ENCODE measurements at places on chromosomes 2 and 18.
A peak's percentile ranks its signal among the peaks of the same experiment; 100 is the strongest.

DNA sequence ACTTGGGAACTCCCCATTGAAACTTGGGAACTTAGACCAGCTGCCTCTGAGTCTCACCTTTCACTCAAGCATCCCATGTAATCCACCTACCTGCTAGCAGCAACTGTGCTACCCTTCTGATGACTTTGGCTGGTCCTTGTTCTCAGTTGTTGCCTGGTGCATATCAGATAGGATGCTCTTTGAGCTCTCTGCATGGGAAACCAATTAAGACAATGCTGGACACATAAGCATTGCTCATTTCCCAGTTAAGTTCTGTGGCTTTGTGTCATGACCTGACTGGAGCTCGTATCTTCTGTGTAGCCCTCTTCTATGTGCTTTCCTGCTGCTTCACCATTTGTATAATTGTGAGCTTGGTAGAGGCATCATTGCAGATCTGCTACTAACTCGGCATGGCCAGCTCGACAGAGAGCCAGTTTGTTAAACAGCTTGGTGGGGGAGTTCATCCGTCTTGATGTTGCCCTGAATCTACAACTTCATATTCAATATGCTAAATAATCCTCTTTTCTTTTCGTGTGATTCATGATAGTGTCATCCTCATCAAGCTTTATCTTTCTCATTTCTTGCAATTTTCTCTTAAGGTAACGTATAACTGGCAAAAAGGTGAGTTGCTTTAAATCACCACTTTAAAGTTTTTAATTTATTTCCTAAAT lies 447.5 kb upstream of the SLC14A2 start:
- DNase-seq = no peak

- peak; percentile 17 for DNase-seq
Measured at GRCh38 chr2:139478165-139478914, 698.1 kb upstream of the NXPH2 start.

GRCh38 chr18:22285361-22286140 lies 116.2 kb downstream of the GATA6 start:
- no peak for DNase-seq

DNA sequence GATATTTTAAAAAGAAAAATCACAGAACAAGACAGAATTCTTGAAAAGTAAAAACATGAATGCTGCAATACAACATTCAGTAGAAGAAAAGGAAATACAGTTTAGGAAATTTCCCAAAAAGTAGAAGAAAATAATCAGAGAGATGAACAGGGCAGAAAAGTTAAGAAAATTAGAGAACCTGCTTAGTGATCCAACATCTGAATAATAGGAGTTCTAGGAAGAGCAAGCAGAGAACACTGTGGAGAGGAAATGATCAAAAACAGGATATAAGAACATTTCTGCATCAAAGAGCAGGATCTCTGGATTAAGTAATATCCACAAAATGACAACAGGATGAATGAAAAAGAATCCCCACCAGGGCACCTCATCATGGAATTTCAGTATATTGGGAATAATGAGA lies 8.8 kb upstream of the FHOD3 start:
- DNase-seq = no peak

- no peak for DNase-seq
Measured at GRCh38 chr2:201754717-201755415, 25.9 kb downstream of the ALS2 start.

DNA sequence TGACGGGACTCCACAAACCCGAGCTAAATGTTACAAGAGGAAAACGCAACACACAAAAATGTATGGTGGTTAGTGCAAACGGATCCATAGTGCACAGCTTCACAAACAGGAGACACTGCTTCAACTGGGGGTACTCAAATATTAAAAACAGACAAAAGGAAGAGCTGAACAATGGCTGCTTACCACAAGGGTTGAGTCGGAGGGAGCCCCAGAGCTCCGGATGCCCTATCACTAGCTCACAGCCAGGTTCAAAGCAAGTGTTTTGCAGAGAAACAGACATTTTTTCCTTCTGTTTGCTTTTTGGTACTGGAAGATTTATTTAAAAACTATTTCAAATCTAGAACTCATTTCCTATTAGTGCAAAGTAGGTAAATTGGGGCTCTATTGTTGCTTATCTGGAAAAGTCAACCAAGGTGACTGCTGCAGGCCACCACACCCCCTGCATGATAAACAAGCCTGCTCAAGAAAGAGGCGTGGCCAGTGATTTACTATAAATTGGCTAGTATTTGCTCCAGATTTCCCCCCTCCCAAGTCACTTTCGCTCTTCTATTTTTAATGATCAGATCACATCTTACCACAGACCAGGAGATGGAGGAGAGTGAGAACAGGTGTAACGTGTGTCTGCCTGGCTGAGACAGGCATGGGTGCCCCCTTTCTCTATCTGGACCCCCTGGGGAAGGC lies 46.5 kb downstream of the ZAP70 start:
- DNase-seq = no peak

- DNase-seq = no peak
Measured at GRCh38 chr18:44651478-44651877, 29.2 kb upstream of the SETBP1 start.

DNA sequence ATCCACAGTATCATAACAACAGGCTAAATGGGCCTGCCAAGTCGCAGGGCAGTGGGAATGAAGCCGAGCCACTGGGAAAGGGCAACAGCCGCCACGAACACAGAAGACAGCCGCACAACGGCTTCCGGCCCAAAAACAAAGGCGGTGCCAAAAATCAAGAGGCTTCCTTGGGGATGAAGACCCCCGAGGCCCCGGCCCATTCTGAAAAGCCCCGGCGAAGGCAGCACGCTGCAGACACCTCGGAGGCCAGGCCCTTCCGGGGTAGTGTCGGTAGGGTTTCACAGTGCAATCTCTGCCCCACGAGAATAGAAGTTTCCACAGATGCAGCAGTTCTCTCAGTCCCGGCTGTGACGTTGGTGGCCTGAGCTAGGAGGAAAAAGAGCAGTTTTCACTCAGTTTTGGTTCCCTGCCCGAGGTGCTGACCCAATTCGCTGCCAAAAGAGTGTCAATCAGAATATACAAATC lies 32.2 kb downstream of the KCTD18 start:
- DNase-seq = no peak

DNA sequence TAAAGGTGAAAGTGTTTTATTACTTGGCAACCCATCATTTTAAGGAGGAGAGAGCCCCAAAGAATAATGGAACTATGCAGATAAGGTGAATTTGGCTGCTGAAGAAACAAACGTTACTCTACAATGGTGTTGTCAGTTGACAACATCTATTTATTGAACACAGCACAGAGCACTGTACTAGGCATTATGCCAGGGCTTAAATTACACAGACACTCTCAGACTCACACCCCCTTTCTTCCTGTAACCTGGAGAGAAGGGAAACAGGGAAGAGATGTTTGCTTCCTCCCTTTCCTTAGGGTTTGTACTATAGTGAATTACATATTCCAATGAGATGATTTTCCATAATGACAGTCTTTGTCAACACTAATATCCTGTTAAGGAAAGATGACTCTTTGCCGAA lies 94.0 kb upstream of the ATP5MC3 start:
- DNase-seq = no peak

- DNase-seq = no peak
Measured at GRCh38 chr2:143575340-143575739, 446.1 kb downstream of the ARHGAP15 start.

- no peak for DNase-seq
Measured at GRCh38 chr2:238974081-238974480, 126.2 kb downstream of the TWIST2 start.

- no peak for DNase-seq
Measured at GRCh38 chr2:85983766-85984165, 95.0 kb upstream of the ST3GAL5 start.

DNA sequence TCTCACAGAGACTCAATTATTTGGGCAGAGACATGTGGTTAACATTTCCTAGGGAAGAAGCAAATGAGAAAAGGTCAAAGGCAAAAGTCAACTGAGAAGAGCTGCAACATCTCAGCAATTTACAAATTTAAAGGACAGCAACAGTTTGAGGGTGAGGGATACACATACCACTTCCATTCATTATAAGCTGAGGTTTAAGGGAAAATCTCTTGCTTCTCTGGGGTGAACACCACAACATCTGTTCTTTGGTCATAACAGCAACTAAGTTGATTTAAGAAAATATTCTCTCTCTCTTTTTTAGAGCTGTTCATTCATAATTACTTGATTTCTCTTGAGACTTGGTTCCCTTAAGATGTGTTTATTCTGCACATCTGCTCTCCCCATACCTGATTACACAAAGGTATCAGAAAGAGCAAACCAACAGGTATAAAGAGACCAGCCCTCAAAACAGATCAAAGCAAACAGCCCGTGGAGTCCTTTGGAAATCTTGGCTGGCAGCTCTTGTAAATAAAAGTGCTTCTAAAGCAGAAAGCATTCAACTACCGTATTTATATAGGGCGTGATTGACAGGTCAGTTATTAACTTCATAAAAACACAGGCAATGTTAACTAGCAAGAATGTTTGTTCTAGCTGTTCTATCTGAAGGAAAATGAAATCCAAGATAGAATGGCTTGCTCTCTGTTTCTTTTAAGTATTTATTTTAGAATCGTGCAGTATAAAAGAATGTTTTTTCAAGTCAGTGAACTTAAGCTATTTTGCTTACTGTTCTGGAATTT lies 132.8 kb downstream of the THADA start:
- peak; percentile 50 for DNase-seq

GRCh38 chr2:38600242-38600891 lies 2.4 kb downstream of the HNRNPLL start:
- DNase-seq = no peak

DNA sequence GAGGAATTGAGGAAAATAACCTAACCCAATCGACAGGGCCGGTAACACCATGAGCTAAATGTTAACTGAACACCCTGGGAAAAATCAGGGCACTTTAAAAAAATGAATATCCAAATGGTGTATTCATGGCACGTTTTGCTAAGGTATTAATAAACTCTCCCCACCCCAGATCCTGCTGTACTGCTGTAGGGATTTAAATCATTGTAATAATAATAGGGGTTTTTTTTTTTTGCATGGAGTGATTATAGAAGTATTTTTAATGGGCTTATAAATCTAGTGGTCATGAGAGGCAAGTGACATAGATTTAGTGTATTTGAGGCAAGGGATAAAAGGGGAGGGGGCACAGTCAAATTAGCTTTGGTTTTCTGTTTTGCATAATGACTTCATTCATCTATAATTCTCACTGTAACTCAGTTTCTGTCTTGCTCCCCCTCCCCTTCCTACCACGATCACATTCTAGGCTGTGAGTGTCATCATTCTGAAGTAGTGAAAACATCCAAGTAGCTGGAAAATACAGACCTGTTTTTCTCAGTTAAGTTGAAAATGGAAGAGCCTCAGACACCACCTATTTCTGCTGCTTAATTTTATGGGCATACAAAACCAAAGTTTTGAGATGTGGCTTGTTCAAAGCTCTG lies 18.2 kb upstream of the MGAT5 start:
- DNase-seq = no peak

GRCh38 chr2:193303464-193303863 lies 1108.7 kb upstream of the TMEFF2 start:
- no peak for DNase-seq

DNA sequence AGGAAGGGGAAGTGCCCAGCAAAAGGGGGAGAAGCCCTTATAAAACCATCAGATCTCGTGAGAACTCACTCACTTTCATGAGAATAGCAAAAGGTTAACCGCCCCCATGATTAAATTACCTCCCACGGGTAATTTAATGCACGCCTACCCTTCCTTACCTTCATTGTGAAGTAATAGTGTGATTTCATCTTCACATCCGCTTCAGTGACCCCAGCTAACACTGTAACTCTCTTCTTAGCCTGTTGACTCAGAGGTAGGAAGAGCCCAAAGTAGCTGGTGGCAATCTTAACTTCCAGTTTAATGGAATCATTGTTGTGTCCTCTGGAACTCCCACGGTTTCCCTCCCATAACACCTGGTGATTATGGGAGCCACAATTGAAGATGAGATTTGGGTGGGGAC lies 120.5 kb downstream of the GULP1 start:
- no peak for DNase-seq

GRCh38 chr2:105042189-105042588 lies 4.3 kb downstream of the MRPS9 start:
- DNase-seq = peak; percentile 83

- DNase-seq = no peak
Measured at GRCh38 chr18:54405290-54405689, 47.6 kb downstream of the C18orf54 start.

DNA sequence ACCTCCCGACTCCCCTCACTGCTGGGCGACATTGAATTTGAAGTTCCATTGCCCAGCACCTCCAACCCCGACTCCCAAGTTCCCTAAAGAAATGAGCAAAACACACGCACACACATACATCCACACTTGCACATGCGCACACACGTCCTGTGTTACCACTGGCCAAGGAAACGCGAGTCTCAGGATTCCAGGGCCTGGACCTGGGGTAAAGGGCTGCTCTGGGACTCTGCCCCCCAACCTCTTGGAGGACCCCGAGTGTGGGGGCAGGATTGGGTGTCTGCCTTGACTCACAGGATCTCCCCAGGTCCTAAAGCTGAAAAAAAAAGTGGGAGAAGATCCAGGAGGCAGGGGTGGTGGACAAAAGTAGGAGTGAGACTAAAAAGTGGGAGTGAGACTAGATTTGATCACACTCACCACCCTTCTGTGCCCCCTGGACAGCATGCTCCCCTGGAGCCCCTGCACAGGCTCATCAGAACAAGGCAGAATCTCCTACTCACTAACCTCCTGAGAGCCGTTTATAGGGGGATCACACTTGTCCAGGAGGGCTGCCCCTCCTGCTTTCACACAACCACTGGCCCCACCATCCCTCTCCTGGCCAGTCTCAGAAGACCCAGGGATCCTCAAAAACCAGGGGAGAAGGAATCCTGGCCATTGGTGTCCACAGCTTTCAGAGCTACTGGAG lies 202.2 kb downstream of the TNS1 start:
- DNase-seq = no peak

DNA sequence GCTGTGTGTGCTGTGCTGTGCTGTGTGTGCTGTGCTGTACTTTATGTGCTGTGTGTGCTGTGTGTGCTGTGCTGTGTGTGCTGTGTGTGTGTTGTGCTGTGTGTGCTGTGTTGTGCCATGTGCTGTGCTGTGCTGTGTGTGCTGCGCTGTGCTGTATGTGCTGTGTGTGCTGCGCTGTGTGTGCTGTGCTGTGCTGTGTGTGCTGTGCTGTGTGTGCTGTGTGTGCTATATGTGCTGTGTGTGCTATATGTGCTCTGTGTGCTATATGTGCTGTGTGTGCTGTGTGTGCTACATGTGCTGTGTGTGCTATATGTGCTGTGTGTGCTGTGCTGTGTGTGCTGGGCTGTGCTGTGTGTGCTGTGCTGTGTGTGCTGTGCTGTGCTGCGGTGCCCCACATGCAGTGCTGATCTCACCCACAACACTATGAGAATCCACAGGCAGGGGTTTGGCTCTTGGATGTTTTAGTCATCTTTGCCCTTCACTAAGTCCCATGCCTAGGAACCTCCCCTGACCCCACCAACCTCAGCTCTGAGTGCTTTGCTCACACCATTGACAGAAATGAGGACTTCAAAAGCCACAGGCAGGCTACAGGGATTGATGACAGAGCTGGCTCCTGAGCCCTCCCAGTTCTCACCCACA lies 30.5 kb upstream of the MAL start:
- no peak for DNase-seq

- no peak for DNase-seq
Measured at GRCh38 chr2:8522687-8523086, 159.2 kb upstream of the ID2 start.
